ENCODE measurements at places on chromosomes 16 and 17.

DNA sequence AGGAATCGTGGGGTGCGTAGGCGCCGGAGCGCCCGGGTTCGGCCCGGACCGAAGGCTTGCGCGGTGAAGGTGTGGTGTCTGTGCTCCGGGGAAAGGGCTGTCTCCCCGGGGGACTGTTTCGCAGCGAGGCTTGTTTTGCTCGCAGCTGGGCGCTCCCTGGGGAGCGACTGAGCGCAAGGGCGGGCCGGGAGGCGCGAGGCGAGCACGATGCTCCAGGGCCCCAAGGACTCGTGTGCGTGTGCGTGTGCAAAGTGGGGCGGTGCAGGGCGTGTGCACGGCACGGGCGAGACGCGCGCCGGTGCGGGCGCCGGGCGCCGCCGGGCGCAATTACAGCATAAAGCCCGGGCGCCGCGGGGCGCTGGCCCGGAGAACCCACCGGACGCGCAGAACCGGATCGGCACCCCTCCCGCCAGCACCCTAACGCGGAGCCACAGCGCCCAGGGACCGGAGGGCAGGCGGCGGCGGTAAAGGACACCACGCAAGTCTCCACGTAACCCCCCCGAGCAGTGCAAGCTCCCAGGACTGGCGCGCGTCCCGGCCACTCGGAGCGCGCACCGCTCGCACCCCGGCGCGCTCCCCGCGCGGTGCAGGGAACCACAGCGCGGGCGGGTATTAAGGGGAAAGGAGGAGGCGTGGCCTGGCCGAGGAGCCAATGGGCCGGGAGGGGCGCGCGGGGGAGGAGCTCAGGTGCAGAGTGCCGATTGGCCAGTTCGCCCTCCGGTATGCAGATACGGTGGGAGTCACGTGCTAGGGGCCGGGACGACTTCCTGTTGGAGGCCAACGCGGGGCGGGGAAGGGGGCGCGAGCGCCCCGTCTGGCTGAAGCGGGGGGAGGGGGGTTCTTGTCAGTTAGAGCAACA, at the start of gene TNRC6C:
Gene TNRC6C, plus strand, starts transcription at position 847 of the 859 bp plus-strand sequence. CDS start 45,504 bp downstream, outside the sequence.
- DNase-seq: peak; percentile 100

DNA sequence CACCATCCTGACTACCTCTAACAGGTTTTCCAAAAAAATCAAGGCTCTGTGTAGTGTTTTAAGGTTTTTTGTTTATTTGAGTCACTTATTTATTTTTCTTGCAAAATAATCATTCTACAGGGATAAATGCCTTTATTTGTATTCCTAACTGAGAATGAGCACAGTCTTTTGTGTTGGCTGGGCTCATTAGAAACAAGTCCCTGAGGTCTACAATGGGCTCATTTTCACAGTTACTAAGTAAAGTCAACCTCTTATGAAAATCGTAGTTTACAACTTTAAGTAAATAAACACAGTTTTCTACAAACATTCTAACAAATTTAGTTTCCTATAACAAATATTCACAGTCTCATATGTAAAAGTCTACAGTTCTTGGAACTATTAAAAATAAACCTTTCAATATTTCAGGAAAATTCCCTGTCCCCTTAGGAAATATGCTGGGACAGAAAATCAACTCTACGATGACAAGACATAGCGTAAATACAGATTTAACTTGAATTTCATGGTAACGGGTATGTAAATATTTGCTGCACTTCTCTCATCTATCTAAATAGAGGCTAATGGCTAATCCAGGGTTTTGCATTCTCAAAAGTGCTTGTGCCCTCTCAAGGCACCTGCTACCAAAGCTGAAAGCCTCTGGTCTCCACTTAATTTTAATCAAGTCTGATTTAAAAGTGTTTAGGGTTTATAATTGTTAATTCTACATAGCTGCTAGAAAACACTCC, 31.5 kb upstream of the CDH5 start:
- DNase-seq: no peak

DNA sequence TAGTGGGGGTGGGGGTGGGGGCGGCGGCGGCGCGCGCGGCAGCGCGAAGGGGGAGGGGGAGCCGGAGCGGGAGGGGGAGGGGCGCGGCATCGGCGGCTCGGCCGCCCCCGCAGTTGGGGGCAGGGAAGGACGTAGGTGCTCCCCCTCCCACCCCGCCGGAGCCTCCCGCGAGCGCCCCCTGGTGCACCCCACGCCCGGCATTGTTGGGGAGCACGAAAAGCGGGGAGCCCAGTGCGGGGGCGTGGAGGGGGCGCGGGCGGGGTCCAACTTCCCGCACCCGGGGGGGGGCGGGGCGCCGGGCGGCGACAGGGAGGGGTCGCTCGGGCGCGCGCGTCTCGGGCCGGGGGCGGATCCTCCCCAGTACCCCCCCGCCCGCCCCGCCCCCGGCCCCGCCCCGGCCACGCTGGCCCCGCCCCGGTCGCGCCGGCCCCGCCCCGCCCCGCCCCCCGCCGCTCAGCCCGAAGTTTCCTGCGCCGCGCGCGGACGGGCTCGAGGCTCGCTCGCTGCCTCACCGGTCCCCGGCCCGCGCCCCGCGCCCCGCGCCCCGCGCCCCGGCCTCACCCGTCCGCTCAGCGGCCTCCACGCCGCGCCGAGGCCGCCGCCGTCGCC, at the start of gene CACNA1H:
Gene CACNA1H, plus strand, starts transcription at position 456 of the 609 bp plus-strand sequence. CDS start 632 bp downstream, outside the sequence.
- no peak for DNase-seq

GRCh38 chr16:30757316-30757715, 4.5 kb downstream of the CFAP119 start:
- DNase-seq: peak; percentile 46

DNA sequence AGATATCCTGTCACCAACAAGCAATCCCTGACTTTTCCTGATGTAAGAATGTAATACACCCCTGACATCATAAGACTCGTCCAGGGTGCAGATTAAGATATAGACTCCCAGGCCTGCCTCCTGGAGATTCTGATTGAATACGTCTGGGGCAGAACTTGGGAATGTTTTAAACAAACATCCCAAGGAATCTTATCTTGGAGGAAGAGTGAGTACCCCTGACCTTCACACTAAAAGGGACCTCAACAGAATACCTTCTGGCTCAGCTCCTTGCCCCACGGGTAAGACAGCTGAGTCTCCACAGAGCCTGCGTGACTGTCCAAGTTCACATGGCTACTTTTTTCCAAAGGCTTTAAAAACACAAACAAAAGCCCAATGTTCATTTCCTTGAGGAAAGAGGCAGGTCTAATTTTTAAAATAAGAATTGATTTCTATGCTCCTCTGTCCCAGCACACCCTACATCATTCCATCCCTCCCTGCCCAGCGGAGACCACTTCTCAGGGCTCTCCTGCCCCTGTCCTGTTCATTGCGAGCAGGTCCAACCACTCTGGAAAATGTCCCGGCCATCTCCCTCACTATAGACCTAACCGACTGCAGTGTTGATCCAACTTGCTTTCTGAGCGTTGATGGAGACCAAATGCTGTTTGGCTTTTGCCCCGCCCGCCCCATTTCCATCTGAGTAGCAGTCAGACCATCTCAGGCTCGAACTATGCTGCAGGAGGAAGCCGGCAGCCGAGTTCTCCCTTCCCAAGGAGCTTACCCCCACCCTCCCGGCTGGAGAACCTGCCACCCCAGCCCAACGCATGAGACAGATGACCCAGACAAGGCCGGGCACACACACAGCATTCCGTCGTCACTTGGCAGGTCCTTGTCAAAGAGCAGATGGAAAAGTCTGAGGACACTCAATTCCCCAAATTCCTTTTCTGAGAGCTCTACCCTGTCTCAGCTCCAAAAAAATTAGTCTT, 44.1 kb upstream of the MYH10 start:
- peak; percentile 73 for DNase-seq

- DNase-seq: no peak
Observed at GRCh38 chr16:28189245-28189644, 22.5 kb downstream of the XPO6 start.

- DNase-seq: no peak
Observed at GRCh38 chr17:78724999-78725398, 57.1 kb downstream of the CYTH1 start.

GRCh38 chr17:54785643-54786268, 114.9 kb upstream of the TOM1L1 start:
- no peak for DNase-seq

- DNase-seq: no peak
Observed at GRCh38 chr17:14506364-14506763, 205.5 kb downstream of the HS3ST3B1 start.

- no peak for DNase-seq
Observed at GRCh38 chr17:61088556-61088955, 311.1 kb upstream of the TBX2 start.

- no peak for DNase-seq
Observed at GRCh38 chr16:6027733-6028132, 930.1 kb upstream of the EEF2KMT start.

- DNase-seq: no peak
Observed at GRCh38 chr17:18314059-18314730, 599 bp downstream of the TOP3A start.

DNA sequence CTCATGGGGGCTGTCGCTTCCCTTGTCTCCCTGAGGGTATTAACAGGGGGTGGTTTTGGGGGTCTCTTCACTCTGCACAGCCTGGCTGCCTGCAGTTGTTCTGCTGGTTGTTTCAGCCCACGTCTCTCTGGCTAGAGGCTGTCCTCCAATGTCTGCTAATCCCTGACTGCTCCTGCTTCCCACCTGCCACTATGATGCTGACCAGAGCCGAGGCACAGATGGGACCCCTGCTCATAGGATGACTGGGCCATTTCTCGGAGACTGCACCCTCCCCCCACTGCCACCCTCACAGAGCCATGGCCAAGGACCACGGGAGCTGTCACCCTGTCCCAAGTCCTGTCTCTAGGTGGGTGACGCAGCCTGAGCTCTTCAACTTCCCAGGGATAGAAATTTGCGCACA, 1.6 kb upstream of the ACSF3 start:
- DNase-seq: no peak

GRCh38 chr16:8649829-8650554, 24.4 kb upstream of the ABAT start:
- DNase-seq: no peak

- no peak for DNase-seq
Observed at GRCh38 chr16:84124257-84125073, 7.7 kb upstream of the MBTPS1 start.

DNA sequence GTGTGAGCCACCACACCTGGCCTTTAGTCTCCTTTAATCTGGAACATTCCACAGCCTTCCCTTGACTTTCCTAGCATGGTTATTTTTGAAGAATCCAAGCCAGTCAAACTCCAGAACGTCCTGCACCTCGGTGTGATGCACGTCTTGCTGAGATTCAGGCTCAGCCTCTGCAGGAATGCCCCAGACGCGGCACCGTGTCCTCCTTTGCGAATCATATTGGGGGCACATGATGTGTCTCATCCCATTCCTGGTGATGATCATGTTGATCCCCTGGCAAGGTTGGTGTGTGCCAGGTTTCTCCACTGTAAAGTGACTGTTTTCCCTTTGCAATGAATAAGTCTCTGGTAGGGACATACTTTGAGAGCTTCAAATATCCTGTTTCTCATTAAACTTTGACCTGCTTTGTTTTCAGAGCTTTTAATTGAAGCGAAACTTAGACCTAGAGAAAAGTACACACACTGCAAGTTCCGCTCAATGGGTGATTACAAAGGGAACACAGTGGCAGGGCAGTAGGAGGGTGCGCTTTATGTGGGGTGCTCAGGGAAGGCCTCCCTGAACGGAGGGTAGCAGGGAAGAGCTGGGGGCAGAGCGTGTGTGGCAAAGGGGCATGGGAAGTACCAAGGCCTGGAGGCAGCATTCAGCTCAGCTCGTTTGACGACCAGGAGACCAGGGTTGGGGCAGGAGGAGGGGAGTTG, 9.6 kb upstream of the ATP2C2 start:
- no peak for DNase-seq

DNA sequence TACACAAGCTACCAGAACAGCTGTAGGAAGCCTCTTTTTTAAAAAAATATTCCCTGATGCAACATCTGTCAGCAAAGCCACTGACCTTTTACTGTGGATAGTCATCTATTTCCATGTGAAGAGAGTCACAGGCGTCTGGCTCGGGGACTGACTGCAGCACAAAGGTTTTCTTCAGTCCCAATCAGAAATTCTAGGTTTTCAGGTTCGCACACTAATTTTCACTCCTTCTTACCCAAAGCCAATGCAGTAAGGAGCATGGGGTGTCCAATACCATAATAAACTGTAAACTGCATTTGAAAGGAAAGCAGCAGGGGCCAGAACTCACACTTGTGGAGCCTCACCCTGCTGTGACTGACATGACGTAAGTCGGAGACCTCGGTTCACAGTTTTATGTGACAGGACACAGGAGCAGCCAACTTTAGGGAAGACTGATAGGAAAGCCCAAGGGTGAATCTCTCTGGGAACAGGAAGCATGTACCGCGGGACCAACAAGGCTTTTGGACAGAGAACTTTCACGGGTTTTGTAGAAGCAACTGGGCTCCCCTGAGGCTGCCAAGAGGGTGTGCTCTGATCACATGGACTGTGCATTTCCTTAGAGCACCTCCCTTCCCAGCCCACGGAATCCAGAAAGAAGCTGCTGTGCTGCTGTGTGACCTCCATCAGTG, 9.1 kb upstream of the TMEM100 start:
- no peak for DNase-seq

DNA sequence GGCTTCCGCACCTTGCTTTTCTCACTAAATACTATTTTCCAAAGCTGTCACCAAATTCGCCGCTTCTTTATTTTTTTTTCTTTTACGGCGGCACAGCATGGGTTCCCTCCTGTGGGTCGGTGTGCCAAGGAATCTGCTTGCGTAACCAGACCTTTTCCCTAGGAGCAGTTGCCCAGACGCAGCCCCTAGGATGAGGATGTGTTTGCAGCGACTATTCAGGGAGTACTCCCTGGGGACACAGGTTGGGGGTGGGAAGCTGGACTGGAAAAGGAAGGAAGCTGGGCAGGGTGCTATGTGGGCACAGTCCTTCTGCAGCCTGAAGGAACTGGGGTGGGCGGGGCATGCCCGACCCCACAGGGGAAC, 49.0 kb upstream of the ZCCHC14 start:
- DNase-seq: no peak

DNA sequence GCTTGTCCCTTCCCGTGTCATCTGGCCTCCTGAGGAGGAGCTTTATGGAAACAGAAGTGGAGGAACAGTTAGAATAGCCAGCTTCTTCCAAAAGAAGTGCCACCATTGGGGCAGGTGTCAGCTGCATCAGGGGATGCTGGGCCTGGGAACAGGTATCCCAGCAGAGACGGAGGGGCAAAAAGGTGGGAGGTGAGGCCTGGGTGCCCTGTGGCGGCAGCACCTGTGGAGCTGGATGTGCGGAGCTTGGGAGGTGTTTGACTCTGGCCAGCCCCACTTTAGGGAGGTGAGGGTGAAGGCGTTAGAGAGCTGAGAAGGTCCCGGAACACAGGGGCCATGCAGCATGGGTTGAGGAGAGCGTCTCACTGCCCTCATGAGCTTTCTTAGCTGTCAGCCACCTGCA, 5.2 kb downstream of the SMCR8 start:
- no peak for DNase-seq

GRCh38 chr17:72556944-72557826, 436.4 kb downstream of the SOX9 start:
- peak; percentile 79 for DNase-seq

DNA sequence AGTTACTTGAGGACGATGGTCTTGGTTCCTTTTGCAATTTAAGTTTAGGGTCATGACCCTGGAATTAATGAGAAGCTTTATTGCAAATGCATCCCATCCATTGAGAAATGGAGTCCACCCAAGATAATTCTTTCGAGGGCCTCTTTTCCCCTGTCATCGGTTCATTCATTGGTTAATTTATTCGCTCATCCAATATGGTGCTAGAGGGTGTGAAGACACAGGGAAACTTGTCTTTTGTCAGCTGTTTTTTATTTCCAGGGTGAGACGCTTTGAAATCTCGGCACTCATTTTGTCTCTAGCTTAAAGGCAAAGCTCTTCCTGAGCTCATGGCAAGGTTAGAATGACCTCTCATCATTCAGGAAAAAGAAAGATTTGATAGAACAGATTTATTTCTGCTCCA, 464.2 kb upstream of the EEF2KMT start:
- DNase-seq: no peak

All from upper lobe of right lung (tissue), 1 donor.